ENCODE measurements at places on chromosomes 5 and 9.

DNA sequence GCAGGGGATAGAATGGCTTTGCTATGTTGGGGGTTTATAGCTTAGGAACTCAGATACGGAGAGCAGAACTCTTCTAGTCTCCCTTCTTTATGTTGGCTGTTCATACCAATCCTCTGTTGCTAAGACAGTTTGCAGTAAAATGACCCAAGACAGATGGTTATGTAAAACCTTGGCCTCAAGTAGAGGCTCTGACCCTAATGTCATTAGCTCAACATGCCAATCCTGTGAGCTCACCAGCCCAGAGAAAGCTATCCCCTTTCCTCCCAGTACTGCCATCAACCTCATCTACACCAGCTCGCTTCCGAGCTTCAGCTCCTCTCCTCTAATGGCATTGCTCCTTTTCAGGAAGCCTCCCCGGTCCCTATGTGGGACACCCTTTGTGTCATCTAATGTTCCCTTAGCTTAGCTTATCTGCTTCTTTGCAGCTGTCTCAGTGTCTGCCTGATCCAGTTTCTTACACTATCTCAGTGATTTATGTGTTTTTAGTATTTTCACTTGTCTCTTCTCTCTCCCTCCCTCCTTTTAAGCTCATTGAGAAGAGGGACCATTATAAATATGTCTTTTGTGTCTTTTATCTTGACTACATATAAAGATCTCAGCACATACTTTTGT is 281.3 kb upstream of the CLINT1 start:
- no peak for DNase-seq

- DNase-seq, result no peak
Measured at GRCh38 chr9:94042516-94043360, 41.5 kb upstream of the PTPDC1 start.

DNA sequence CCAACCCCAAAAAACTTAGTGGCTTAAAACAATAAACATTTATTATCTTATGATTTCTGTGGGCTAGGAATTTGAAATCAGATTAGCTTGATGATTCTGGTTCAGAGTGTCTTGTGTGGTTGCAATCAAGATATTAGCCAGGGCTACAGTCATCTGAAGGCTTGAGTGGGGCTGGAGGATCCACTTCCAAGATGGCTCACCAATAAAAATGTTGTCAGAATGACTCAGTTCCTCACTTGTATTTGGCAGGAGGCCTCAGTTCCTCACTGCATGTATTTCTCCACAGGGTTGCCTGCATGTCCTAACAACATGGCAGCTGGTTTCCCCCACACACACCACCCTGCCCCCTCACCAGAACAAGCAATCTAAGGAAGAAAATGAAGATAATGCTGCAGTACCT is 98.2 kb upstream of the NIPBL start:
- no peak for DNase-seq

- no peak for DNase-seq
Measured at GRCh38 chr9:97374811-97375210, 37.1 kb upstream of the TDRD7 start.

- peak; percentile 11 for DNase-seq
Measured at GRCh38 chr5:56588636-56589480, 226.5 kb upstream of the MAP3K1 start.

DNA sequence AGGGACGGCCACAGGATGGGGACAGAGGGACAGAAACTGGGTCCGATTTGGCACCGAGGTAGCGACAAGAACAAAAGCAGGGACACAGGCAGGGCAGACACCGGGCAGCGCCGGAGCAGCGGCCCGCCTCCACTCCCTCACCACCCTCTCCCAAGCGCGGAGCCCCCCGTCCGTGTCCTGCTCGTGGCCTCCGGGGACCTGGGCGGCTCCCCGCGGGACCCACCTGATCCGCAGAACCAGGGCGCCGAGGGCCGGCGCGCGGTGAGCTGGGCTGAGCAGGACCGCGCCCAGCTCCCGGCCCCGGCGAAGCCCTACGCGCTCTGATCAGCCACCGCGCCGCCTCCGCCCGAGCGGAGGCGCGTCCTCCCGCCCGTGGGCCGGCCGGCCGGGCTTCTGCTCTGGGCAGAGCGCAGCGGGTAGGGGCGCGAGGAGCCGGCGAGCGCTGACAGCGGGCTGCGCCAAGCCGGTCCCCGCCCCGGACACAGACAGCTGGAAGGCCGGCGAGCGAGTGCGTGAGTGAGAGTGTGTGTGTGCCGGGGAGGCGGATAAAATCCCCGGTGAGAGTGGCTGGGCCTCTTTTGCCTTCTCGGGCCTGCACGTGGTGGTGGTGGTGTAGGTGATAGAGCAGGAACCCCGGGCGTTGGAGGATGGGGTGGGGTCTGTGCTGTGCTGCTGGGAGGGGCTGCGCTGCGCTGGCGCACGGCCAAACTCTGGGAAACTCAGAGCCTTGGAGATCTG is at the start of gene GGTA1:
GGTA1 (minus strand) TSS at position 418 of the 738 bp plus-strand sequence. CDS start 31,922 bp downstream, outside the sequence.
- no peak for DNase-seq

DNA sequence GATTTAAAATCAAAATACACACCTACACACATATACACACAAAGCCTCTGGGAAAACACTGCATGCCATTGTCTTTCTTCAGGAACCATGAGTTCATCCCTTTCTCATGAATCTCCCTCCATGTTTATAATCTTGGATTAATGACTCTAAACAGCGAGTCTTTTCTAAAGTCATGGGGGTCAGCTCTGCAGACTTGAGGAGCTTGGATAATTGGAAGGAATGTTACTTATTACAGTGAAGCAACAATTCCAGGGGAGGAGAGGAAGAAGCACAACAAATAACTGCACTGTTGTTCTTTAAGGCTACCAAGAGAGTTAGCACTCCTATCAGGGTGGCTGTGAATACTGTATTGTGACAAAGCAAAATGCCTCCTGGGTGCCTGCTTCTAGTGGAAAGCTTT is 444.7 kb downstream of the ANXA1 start:
- DNase-seq, result no peak

GRCh38 chr5:74342948-74343682 is 297.4 kb downstream of the ENC1 start:
- DNase-seq, result no peak

- no peak for DNase-seq
Measured at GRCh38 chr5:59816654-59817300, 76.7 kb downstream of the PDE4D start.

- no peak for DNase-seq
Measured at GRCh38 chr5:159825551-159826051, 90.7 kb upstream of the ADRA1B start.

GRCh38 chr5:42632354-42632900 is 124.2 kb upstream of the CCDC152 start:
- DNase-seq, result no peak

DNA sequence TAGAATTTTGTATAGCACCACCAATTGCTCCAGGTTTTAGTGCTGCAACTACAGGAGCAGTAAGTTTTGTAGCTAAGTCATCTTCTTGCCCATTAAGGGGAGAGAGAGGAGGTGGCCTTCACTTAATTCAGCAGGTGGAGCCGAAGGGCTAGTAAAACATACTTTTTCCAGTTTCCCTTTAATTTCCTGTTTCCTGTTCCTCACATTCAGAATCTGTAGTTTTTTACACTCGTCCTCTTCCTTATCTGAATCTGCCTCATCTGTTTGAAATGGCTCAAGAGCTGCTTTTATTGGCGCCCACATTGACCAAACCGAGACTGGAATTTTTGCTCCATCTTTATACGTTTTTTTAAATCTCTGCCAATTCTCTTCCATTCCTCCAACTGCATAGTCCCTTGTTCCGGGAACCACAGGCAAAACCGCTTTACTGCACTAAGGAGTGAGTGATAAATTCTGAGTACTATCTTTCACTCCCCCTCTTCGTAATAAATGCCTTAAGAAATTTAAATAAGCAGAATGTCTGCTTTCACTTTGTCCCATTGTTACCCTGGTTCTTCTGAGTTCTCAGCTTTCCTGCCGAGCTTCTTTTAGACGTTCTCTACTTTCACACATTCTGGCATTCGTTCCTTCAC is 133.9 kb downstream of the DROSHA start:
- DNase-seq, result no peak

GRCh38 chr9:132074736-132075135 is 4.9 kb downstream of the MED27 start:
- DNase-seq, result no peak

- no peak for DNase-seq
Measured at GRCh38 chr9:116555119-116555518, 132.0 kb upstream of the TRIM32 start.

DNA sequence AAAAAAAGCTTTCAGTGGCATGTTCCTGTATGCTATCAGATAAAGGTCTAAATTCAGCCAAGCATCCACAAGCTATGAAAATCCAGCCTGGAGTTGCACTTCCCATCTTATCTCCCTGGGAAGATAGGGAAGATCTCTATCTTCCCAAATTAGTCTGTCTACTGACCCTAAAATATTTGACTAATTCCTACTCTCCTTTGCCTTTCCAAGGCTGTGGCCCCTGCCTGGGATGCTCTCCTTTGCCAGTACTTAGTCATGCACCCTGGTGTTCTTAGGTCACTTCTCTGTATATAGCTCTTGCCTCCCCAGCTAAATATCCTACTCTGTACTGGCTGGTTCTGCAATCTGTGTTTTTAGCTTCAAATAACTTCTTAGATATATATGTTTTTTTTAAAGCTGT is 44.0 kb upstream of the PLPP1 start:
- DNase-seq, result no peak

DNA sequence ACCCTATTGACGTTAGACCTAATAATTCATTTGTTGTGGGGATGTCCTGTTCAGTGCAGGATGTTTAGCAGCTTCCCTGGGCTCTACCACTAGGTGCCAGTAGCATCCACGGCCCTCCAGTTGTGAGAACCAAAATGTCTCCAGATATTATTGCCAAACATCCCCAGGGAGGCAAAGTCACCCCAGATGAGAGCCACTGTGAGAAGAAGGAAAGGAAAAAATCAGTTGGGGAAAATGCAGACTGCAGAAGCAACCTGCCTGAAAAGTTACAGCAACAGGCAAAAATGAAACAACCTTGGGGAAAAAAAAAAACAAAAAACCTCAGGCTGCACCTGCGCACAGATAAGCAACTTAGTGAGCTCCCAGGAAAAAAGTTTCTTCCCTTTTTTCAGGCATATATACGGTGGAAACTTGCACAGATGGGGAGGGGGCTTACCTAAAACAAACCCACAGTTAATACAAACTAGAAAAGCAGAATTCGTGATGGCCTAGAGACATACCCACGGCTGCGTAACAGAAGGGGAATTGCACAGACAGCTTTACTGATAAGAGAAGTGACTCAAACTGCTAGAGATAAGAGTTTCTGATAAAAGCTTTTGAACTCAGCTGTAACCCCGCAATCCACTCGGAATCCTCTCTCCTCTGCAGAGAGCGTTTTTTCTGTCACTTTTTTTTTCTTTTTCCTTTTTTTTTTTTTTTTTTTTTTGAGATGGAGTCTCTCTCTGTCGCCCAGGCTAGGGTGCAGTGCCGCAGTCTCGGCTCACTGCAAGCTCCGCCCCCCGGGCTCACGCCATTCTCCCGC is 29.8 kb upstream of the FBP1 start:
- peak; percentile 23 for DNase-seq

DNA sequence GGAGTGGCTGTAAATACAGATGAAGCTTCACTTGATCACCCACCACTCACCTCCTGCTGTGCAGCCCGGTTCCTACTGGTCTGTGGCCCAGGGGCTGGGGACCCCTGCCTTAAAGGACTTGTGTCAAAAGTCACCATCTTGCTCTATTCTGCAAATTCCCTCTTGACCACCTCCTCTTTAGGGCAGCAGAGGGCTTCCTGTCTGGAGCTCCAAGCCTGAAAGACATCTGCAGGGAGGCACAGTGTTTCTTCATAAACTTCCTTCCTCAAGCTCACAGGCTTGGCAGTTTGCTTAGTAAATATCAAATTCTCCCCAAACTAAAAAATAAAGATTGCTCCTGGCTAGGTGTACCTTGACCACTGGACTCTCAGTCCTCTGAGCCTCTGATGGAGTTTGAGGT is 104.4 kb downstream of the FRMD3 start:
- DNase-seq, result no peak

GRCh38 chr5:26568316-26568715 is 470.1 kb downstream of the CDH9 start:
- DNase-seq, result no peak

- peak; percentile 63 for DNase-seq
Measured at GRCh38 chr9:4315582-4316215, 15.8 kb upstream of the GLIS3 start.

GRCh38 chr9:6576987-6577386 is 68.5 kb downstream of the GLDC start:
- DNase-seq, result no peak

GRCh38 chr5:1720396-1721110 is 79.1 kb downstream of the MRPL36 start:
- DNase-seq, result no peak

DNA sequence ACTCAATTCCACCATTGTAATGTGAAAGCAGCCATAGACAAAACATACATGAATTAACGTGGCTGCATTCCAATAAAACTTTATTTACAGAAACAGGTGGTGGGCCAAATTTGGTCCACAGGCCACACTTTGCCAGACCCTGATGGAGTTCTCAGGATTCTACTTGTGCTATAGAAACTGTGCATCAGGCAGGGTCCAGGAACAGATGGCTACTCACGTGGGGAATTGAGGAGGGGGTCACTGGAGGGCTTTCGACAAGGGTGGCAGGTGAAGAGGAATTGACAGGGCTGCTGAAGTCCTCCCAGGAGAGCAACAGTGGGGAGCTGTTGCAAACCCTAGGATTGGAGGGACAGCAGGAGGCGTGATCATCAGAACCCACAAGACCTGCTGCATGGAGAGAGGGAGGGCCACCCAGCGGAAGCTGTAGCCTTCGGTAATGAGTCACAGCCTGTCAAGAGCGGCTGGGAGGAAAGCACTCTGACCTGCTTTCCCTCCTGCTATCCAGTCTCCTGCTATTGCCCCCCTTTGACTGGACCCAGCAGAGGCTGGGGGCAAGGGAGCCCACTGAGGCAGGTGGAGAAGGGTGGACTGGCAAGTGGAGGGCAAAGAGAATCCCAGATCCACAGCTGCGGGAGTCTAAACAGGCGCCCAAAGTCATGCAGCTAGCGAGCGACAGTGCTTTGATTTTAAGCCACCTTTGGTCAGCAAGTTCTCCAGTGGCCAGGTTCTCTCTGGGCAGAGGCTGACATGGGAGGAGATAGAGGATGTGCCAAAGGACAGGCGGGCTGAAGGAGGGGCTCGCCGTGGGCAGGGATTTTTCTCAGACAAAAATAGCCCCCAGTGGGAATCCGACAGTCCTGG is 138.3 kb upstream of the SMIM23 start:
- DNase-seq, result no peak

GRCh38 chr9:33239921-33240320 is at the start of gene SPINK4:
TSS of gene SPINK4 (plus strand) at chr9:33240167. CDS start at chr9:33240209, 42 bp downstream.
- DNase-seq, result no peak

DNA sequence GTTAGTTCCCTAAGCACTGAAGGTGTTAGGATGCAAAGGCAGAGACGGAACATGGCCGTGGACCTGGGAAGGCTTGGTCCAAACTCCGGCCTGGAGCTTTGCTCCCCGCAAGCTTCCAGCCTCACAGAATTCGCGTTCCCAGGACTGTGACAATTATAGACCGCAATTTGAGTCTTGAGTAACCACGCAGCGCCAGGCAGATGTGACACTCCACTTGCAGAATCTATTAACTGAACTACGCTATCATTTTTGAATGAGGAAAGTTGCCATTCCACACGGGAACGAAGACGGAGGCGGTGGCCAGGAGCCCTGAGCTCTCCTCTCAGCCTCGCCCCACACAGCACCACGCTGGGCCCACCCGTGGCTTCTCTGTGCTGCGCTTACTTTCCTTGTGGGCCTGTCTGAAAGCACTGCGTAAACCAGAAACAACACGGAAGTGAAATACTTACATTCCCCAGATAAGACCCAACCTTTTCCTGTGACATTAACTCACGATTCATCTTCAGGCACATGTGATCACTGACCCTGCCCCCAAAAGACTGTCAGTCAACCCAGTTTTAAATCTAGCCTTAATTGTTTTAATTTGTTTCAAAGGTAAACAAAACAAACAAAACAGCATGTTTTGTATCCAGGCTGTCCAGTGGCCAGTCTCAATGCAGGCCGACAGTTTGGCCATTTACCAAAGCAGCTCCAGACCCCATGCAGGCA is 16.1 kb upstream of the COL5A1 start:
- DNase-seq, result no peak
